Amniotic stem cell (primary cell): ENCODE measurements at places on chromosomes 11 and 22.

- no peak for DNase-seq
Measured at GRCh38 chr11:111303461-111303860, 5.1 kb downstream of the POU2AF3 start.

GRCh38 chr11:8253566-8253965, 10.1 kb downstream of the LMO1 start:
- no peak for DNase-seq

DNA sequence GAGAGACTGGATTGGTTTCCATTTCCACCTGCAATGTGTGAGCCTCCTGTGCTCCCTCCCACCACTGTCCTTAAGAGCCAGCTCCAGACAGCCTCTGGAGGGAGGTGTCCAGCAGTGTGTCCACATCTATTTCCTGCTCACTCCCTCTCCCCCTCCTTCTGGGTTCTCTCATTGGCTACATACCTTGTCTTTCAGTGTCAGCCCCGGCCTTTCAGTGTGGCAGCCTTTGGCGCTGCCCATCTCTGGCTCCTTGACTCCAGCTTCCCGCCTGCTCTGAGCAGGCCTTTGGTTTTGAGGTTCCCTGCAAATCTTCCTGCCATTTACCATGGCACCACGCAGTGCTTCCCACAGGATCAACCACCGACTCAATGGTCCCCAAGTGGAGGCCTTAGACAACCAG, 19.0 kb upstream of the PTPRJ start:
- no peak for DNase-seq

DNA sequence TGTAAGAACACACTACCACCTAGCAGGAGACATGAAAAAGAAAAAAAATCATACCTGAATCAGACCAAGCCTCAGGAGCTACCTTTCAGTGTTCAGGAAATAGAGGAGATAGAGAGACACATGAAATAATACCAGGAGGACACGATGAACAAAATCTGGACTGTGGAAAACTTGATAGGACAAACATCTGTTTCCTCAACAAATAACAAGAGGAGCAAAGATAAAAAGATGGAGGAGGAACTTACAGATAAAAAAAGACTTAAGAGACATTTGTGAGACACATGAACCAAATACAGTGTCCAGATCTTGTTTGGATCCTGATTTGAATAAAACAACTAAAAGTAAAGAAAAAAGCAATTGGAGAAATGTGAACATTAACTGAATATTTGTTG, 12.4 kb upstream of the KCNE3 start:
- DNase-seq: no peak

DNA sequence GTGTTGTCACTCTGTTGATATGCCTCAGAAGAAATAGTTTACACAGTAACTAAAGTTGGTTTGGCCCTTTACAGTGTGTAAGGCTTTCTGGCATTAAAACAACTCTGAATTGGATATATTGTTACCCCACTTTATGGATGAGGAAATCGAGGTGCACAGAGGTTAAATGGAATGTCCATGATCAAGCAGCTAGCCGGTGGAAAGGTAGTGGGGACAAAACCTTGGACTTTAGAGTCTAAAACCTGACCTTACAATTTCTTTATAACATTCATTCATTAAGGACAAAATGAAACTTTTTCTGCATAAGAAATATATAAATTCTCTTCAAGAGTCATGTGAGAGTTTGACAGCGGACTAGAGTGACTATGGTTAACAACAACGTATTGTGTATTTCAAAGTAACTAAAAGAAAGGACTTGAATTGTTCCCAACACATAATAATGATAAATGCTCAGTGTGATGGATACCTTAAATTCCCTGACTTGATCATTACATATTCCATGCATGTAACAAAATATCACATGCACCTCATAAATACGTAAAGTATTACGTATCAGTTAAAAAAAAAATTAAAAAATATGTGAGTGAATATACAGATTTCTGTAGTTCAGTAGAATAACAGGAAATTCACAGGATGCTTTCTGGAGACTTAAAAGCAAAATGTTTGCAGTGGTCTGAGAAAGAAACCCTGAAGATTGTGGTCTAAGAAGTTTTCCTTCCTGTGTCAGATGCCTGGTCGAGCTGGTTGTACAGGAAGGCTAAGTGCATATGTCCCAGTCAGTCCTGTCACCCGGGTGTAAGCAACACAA, 51.0 kb downstream of the TEAD1 start:
- DNase-seq: no peak

- DNase-seq: no peak
Measured at GRCh38 chr22:33024626-33025025, 33.6 kb downstream of the SYN3 start.

- no peak for DNase-seq
Measured at GRCh38 chr22:42868751-42869251, 11.7 kb upstream of the ARFGAP3 start.

- no peak for DNase-seq
Measured at GRCh38 chr11:103940551-103940950, 95.9 kb upstream of the DDI1 start.

GRCh38 chr22:26592421-26592891, 2.5 kb upstream of the TPST2 start:
- DNase-seq: no peak

GRCh38 chr11:86592047-86592591, 80.3 kb downstream of the ME3 start:
- DNase-seq: no peak

GRCh38 chr11:111635706-111636045, 33.4 kb downstream of the SIK2 start:
- DNase-seq: no peak

- no peak for DNase-seq
Measured at GRCh38 chr11:66834943-66835342, 8.3 kb upstream of the RCE1 start.

DNA sequence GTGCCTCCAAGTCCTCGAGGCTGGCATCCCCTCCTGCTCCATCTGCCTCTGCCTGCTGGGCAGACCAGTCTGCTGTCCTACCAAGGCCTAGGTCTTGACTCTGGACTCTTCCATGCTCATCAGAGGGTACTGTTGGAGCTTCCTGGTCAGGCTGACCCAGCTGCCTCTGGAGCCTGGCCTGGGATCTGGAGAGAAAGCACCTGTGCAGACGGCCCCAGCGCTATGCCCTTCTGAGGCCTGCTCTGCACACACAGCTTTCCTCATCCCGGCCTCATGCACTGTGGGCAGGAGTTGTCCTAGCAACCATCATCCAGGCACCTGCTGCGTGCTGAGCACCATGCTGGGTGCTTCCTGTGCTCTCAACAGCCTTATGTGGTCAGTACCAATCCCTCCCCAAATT, 70.8 kb downstream of the CDKN1C start:
- DNase-seq: no peak

DNA sequence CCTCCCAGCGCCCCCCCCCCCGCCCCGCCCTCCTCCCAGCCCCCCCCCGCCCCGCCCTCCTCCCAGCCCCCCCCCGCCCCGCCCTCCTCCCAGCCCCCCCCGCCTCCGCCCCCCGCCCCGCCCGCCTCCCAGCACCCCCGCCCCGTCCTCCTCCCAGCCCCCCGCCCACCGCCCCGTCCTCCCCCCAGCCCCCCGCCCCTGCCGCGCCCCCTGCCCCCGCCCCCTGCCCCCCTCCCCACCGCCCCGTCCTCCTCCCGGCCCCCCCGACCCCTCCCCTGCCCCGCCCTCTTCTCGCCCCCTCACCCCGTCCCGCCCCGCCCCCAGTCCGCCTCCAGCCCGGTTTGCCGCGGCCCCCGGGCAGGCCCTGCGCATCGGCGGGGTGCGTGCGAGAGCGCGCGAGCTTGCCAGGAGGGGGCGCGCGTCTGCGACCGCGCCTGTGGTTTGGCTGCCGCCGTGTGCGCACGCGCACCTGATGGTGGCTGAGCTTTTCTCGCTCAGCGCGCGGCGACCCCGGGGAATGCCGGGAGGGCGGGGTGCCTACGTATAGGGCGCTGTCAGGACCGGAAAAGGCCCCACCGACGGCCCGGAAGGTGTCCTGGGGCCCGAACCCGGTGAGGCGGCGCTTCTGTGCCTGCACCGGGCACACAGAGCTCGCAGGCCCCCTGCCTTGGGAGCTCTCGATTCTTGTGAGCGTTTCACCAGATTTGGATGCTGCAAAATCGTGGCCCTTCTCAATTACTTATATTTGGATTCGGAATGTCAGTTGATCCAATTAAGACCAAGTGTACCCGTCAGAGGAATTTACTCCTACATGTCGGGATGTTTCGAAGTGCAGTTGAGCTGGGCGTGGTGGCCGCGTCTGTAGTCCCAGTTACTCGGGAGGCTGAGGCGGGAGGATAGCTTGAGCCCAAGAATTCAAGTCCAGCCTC, 501 bp upstream of the TTLL12 start:
- peak; percentile 76 for DNase-seq

DNA sequence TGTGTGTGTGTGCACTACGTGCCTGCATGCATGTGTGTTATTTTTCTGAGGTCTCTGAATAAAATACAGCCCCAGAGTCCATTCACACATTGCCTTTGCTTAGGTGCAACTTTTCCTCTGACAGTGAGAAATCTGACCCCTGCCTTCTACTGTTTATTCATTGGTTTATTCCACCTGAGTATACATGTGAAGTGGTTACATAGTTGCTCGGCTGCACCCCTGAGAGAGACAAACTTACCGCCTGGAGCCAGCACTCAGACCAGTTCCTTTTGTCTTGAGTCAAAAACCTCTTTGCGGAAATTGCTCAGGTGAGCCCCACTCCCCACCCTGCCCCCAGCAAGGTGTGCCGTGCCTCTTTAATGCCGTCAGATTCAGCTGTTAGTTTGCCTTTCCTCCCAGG, 363.6 kb downstream of the BRD1 start:
- DNase-seq: no peak

DNA sequence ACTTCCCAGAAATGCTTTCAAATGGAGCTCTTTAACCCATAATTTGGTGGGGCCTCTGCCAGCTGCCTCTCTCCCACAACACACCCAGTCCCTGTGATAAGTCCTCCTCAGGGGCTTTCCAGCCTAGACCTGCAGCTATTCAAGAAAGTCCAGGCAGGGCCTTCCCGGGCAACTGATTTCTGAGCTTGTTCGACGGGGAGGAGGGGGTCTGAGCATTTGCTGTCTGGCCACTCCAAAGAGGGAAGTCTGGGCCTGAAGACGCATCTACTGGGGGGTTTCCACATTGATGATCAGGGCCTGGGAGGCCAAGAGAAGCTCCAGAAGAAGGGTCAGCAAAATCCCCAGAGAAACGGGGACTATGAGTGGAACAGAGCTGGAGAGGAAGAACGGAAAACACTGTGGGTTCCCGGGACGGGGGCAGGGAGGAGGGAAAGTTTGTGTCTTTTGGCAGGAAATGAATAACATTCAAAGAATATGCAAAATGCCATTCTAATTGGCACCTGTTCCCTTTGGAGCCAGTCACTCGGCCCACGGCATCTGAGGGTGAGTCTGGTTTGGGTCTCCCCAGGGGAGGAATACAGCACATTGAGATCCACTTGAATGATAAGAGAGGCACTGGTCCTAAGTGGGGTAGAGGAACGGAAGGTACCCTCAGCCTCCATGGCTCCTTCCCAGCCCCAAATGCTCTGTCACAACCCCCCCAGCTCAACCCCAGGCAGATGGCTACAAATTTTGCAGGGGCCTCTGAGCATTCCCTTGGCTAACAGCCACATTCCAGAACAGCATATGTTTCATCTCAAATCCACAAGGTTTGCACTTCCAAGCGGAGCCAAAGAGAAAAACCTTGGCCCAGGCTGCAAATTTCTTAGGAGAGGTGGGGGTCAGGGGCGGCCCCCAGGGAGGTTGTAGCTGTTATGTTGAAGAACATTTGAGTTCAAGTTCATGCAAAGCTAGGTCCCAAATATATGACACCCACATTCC, 72.0 kb downstream of the RPUSD4 start:
- DNase-seq: no peak

- DNase-seq: no peak
Measured at GRCh38 chr11:125253795-125254525, 89.4 kb downstream of the PKNOX2 start.

GRCh38 chr22:46578824-46579561, 41.2 kb upstream of the GRAMD4 start:
- no peak for DNase-seq

GRCh38 chr11:74676596-74676995, 54.6 kb downstream of the CHRDL2 start:
- DNase-seq: no peak

- DNase-seq: no peak
Measured at GRCh38 chr11:101444164-101444563, 139.6 kb downstream of the TRPC6 start.

DNA sequence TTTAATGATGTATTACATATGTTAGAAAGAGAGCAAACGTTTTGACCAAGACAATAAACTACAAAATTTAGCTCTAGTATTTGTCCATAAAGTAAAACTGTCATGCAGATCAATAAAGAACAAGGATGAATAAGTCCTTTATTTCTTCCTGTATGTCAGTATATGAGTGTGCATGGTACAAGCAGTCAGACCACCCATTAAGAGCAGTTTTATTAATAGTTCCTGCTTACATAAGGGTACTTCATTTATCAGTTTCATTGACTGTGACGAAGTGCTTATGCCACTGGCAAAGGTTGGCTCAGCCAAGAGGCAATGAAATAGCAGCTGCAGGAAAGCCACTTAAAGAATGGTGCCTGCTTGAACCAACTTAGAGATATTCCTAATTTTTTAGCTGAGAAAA, 913.0 kb upstream of the CNTN5 start:
- no peak for DNase-seq

DNA sequence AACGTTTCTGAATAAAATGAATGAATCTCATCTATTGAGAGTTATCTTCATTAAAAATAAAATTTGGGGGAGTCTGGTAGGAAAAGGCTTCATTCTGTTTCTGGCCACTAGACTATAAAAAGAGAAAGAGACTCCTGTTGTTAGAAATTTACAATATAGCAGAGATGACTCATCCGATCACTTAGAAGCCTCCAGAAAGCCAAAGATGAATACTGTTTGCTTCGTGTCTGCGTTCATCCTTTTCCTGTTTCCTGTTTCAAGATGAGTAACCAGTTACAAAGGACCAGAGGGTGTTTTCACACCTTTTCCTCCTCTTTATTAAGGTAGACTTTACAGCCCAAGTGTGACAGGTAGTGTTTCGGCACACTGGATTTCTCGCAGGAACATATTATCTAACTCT, 1120.7 kb downstream of the LRRC4C start:
- DNase-seq: no peak

DNA sequence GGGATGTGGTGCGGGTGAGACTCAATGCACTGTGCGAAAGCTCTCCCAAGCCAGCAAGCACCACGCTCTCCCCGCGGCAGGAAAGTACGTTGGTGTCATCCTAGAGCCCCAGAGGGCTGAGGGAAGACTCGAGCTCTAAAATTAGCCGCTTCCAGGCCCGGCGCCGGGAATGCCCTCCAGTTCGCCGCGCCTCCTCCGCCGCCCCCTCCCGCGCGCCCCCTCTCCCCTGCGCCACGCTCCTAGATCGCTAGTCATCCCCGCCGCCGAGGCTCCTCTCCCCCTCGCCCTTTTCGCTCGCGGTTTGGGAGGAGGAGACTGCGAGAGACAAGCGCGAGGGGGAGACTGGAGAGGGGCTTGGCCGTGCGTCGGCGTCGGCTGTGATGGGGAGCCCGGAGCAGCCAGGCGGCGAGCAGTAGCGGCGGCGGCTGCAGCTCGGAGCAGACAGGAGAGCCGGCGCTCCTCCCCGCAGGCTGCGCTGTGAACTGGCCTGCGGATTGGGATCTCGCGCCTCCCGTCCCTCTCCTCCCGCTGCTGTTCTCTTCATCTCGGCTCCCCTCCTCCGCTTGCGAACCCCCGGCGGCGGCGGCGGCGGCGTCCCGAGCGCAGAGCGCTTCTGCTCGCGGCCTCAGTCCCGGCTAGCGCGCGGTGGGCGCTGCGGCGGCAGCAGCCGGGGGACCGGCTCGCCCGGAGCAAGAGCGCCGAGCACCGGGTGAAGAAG, at the start of gene FAT3:
FAT3 (plus strand) TSS at position 412 of the 718 bp plus-strand sequence. CDS start 127,295 bp downstream, outside the sequence.
- DNase-seq: no peak
